NCI-H1436 (cell line): ENCODE measurements at places on chromosomes 13 and 19.

GRCh38 chr19:34881982-34882381 is 44.7 kb upstream of the ZNF30 start:
- DNase-seq: no peak

DNA sequence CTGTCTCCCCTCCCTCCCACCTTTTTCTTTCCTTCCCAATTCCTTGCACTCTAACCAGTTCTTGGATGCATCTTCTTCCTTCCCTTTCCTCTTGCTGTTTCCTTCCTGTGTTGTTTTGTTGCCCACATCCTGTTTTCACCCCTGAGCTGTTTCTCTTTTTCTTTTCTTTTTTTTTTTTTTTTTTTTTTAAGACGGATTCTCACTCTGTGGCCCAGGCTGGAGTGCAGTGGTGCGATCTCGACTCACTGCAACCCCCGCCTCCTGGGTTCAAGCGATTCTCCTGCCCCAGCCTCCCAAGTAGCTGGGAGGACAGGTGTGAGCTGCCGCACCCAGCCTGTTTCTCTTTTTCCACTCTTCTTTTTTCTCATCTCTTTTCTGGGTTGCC is 6.9 kb downstream of the MYADM start:
- DNase-seq: no peak

GRCh38 chr19:49064768-49065611 is at the start of gene NTF4:
TSS of gene NTF4 (minus strand) at chr19:49064818. CDS start at chr19:49061997, 2,821 bp downstream.
- peak; percentile 16 for DNase-seq

DNA sequence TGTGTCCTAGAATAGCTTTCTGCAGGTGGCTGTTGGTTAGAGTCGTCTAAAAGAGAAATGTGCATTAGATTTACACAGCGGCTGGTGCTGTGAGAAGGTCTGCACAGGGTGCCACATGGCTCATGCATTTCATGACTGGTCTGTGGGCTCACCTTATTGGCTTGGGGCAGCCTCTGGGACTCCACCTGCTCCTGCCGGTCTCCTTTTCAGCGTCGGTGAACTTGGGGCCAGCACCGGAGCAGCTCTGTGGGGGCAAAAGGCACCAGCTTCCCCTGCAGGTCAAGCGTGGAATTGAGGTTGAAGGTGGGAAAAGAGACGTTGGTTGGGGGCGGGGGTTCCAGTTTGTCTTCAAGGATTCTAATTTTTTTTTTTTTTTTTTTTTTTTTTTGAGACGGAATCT is 3.1 kb upstream of the PNMA8C start:
- no peak for DNase-seq

DNA sequence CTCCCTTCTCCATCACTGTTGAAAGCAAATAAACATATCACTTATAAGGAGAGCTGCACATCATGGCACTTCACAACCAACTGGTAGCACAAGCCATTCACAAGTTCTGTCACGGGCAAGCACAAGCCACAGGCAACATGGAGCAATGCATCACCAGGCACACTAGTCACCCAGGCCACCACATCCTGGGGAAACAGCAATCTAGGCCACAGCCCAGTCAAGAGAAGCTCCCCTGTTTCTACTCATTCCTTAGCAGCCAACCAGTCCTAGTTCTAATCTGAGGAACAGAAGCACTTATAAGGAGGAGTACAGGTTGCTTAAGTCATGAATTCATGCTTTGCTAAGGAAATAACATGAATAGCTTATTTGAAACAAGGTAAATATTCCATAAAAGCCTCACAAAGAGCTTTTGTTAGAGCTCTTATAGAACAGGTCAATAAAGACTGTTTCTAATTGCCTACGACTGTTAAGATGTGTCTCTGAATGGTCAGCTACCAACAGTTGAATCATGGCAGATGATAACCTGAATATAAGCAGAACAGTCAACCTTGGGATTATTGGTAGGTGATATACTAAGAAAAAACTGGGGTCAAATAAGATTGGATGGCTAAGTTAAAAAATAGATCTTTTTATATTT is 169.0 kb downstream of the TBC1D4 start:
- DNase-seq: no peak

DNA sequence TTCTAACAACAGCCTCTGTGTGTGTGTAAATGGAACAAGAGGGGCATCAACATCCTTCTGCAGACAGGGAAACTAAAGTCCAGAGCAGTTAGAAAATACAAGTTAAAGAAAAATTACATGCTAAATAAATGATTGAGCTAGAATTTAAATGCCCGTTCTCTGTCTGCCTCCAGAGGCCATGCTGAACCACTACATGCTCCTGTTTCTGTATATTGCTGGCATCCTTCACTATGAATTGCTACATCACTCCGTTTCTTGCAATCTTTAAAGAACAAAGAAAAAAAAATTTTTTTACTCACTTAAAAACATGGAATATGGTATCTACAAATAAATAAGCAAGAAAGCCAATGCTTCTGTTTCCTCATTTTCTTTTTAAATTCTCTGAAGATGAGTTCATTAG is 47.9 kb downstream of the DCT start:
- DNase-seq: no peak

- no peak for DNase-seq
Measured at GRCh38 chr19:38033658-38034491, 126.9 kb downstream of the SIPA1L3 start.

DNA sequence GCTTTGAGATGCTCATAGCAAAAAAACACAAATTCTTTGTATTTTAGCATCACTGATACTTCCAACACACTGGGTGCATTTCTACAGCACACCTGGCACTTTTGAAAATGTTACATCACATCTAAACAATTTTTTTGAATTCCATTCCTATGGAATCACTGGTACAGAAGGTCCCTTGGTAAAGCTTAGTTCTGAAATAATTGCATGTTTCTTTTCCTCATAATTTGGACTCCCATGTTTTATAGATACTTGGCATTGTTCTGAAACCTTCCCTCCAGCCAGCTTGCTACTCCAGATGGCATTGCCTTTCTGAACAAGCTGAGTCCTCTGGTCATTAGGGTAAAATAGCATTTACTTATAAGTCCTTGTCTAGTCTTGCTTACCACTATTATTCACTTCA is 481.3 kb upstream of the GPC6 start:
- DNase-seq: no peak

GRCh38 chr13:105969761-105970160 is 565.7 kb downstream of the EFNB2 start:
- no peak for DNase-seq

GRCh38 chr19:11142528-11143171 is 12.9 kb downstream of the SPC24 start:
- no peak for DNase-seq

DNA sequence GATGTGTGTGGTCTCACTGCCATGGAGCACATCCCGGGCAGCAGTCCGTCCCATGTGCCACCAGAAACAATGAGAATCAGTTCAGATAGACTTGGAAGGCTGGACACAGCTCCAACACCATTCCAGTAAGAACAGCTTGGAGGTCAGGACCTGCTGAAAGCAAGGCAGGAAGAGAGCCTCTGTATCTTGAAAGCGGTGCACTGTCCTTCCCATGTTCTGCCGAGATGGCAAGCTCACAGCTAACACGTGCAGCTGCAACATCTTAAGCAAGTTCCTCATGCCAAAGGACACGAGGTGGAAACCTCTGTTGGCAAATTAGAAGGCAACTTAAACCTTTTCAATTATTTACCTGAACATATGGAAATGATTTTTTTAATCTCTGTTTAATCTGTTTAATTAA is 175.4 kb downstream of the DLEU7 start:
- DNase-seq: no peak

- no peak for DNase-seq
Measured at GRCh38 chr13:32208860-32209259, 106.3 kb downstream of the ZAR1L start.

DNA sequence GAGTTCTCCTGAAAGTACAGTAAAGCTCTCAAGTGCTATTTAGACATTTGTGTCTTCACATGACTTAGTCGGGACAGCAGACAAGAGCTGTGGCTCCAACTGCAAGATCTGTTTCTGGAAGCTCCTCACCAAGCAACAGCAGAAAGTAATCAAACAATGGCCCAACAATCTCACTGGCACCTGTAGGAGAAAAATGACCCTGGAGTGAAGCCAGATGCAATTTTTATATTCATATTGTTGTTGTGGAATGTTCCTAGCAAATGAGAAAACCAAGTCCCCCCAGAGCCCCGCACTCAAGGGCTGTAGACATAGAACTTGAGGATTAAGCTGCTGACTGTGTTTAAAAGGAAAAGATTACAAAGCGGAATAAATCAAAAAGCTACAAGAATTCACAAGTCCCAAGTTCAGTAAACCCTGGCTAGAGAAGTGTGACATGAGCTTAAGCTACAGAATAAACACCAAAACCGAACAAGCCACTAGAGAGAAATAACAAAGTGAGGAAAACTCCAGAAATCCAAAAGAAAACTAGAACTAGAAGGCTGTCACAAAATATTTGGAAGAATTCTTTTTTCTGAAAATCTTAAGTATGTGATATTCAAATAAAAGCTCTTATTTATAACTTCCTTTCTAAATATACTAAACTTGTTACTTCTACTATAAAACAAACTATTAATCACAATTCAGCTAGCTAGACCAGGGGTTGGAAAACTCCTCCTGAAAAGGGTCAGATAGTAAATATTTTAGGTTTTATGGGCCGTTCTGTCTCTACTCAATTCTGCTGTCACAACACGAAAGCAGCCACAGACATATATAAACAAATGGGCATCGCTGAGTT is 454.5 kb downstream of the SUCLA2 start:
- DNase-seq: no peak

GRCh38 chr13:109883181-109884180 is 97.1 kb upstream of the IRS2 start:
- DNase-seq: no peak

- DNase-seq: no peak
Measured at GRCh38 chr19:2113439-2114211, 16.9 kb downstream of the IZUMO4 start.

DNA sequence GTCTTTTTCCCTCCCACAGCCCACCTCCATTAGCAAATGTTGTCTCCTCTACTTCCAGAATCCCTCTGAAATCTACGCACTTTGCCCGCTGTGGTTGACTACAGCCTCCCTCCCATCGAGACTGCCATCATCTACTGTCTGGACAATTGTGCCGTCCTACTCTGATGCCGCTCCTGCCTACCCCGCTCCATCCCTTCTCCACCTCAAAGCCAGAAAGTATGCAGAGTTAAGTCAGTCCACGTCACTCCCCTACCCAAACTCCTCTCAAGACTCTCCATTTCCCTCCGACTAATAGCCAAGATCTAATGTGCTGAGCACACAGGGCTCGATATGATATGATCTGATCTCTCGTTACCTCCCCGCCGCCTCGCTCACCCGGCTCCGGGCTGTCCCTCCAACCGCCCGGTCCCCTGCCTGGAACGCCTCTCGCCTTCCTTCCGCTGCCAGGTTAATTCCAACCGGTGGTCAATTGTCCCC is 556 bp downstream of the CACTIN start:
- DNase-seq: no peak

DNA sequence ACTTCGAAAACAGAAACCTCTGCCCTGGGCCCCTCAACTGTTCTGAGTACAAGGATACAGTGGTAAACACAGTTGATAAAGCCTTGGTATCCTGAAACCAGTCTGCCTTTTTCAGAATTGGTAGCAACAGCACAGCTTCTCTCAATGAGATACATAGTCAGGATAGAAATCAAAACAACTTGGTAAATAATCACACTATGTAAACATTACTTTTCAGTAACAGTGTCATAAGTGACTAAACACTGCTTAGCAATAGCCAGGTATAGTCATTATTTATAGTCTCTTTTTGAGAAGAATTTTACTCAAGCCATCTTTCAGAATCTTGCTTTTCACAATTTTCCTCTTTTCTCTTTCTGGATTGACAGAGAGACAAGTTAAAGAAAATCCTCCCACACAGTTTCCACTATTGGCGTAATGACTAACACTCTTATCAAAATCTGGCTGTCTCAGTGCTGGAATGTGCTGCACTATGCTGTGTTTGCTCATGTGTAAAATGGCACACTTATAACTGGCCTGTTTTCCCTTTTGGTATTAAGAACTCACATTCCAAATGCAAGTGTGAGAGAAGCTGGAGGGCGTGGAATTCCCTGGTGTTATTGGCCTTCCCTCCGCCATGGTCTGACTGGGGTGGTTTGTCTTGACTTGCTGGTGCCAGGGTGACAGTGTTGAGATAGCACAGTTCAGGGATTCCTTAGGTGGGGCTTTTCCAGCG is 368.8 kb downstream of the TDRD3 start:
- DNase-seq: no peak

DNA sequence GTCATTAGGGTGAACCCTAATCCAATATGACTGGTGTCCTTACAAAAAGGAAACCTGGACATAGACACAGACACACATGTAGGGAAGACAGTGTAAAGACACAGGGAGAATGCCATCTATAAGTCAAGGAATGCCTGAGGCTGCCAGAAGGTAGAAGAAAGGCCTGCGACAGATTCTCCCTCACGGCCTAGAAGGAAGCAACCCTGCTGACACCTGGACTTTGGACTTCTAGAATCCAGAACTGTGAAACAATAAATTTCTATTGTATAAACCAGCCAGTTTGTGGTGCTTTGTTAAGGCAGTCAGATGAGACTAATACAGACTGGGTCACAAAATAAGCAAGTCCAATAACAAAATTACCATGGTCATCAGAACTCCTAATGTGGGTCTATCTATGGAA is 120.4 kb downstream of the ENOX1 start:
- no peak for DNase-seq

- DNase-seq: no peak
Measured at GRCh38 chr19:10831987-10832938, 3.7 kb downstream of the TMED1 start.

DNA sequence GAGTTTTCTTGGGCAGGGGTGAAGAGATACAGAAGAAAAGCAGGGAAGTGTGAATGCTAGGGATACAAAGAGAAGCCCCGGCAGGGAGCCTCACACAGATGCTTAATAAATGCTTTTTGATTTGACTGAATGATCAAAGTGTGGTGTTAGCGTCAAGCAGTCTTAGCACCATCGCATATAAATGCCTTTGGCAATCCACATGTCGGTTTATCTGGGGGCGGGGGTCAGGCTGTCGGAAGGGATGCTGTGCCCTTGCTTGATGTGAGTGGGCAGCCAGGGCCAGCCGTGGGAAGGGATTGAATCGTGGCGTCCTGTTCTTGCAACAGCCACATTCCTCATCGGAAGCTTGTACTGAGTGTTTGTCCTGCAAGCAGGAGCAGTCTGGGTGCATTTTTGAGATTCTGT is 173.1 kb downstream of the LACC1 start:
- DNase-seq: no peak
